NCI-H2081 treated with DMSO at 0.1 percent for 48 hours (cell line): ENCODE measurements at places on chromosomes 16 and 17.

DNA sequence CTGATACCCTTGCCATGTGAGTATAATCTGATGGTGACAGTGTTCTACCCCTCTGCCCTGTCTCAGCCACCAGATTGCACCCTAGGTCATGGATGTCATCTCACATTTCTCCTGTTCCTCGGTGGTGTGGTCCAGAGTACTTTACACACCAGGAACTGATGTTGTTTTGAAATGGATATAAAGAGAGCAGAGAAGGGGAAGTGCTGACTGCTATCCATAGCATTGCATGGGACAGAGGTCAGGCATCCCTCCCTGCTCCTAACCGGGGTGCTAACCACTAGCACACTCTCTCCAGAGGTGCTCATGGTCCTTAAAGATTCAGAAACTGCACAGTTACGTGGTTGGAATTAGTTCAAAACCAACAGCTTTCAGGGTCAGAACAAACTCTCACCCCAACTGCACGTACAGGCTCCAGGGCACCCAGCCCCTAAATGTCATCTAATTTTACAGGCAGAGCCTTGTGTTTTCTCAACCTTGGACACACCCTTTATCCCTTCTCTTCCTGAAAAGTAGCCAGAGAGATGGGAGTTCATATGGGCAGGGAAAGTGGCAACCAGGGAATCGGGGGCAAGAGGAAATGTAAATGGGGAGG, 16.3 kb downstream of the TTLL6 start:
- DNase-seq = no peak

DNA sequence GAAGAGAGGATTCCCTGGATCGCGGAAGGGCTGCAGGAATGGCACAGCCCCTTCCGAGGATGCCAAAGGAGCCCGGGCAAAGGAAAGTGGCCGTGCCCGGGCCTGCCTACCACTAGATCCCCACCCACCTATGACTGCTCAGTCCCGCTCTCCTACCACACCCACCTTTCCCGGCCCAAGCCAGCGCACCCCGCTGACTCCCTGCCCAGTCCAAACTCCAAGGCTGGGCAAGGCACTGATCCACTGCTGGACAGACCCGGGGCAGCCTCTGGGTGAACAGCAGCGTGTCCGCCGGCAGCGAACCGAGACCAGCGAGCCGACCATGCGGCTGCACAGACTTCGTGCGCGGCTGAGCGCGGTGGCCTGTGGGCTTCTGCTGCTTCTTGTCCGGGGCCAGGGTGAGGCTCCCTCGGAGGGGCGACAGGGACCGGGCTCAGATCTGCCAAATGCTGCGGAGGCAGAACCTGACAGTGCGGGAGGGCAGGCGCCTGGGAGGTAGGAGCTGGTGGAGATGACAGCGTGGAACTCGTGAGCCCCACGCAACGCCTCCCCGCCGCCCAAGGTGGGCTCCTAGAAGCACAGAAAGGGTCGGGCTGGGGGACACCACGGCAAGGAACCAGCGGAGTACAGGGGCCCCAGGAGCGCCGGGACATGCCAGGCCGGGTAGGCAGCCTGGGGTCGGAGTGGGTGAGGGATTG, at the start of gene CES2:
TSS of gene CES2 (plus strand) at position 203 of the 698 bp plus-strand sequence. CDS start at position 323, 120 bp downstream.
- DNase-seq = no peak

- DNase-seq = no peak
Observed at GRCh38 chr17:1643293-1643998, 2.1 kb downstream of the SCARF1 start.

DNA sequence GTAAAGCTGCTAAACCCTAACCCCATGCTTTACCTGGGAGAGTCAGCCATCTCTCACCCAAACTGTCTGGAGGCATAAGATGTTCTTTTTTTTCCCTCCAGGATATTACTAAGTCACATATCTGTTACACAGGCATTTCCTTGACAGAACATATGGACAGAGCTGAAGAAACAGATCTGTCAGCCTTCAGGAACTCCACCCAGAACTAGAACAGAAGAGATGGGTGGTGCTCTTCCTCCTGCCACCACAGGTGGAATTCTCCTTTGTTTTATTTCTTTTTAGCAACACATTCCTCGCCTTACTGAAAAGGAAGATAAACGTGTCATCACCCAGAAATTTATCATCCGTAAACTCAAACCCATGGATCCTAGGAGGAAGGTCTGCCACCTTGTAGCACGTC, 8.8 kb downstream of the MYCBPAP start:
- DNase-seq = no peak

- no peak for DNase-seq
Observed at GRCh38 chr16:30418350-30419181, 11.2 kb downstream of the ZNF771 start.

- DNase-seq = no peak
Observed at GRCh38 chr17:3889325-3890012, 3.4 kb downstream of the CAMKK1 start.

DNA sequence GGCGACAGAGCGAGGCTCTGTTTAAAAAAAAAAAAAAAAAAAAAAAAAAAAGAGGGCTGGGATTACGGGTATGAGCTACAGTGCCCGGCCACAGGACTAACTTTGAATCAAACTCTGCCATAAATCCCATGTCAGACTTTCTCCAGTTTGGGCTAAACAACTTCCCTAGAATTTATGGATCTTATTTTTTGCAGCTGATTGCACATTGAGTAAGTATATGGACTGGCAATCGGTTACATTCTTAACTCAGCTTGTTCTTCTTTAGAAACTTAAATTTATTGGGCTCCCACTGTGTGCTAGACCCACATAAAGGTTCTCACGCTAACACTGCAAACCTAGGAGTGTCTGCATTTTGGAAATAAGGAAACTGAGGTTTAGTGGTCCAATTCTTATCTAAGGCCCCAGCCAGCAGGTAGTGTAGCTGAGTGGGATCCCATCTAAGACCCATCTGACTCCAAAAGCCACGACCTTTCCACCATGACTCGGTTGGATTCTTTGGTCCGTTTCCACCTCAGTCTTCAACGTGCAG, 718 bp upstream of the CBFB start:
- no peak for DNase-seq

- DNase-seq = no peak
Observed at GRCh38 chr17:17067257-17067656, 25.0 kb downstream of the MPRIP start.

- DNase-seq = no peak
Observed at GRCh38 chr16:66581246-66581952, 2.1 kb downstream of the CMTM2 start.

- no peak for DNase-seq
Observed at GRCh38 chr16:64409783-64410210, 712.1 kb downstream of the CDH11 start.

- DNase-seq = no peak
Observed at GRCh38 chr16:74449470-74449869, 28.2 kb upstream of the CLEC18B start.

DNA sequence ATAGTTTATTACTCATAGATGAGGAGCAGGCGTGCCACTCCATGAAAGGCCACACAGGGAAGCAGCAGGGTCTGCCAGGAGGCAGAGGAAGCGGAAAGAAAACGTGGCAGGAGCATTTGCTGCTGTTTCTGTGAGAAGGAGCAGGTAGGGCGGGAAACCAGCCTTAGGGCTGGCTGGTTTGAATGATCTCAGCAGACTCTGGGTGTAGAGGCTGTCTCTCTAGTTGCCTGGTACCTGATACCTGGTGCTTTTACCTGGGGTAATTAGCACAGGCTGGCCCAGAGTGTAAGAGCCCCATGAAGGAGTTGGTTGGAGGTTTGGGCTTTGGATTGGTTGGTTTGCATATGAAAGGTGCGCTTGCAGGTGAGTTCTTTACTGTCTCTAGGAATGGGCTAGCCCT, 205.0 kb upstream of the CACNG3 start:
- no peak for DNase-seq

GRCh38 chr16:787978-788398, at the start of gene RPUSD1:
RPUSD1 (minus strand) TSS chr16:788381; CDS start chr16:787737, 644 bp downstream.
- DNase-seq = no peak

DNA sequence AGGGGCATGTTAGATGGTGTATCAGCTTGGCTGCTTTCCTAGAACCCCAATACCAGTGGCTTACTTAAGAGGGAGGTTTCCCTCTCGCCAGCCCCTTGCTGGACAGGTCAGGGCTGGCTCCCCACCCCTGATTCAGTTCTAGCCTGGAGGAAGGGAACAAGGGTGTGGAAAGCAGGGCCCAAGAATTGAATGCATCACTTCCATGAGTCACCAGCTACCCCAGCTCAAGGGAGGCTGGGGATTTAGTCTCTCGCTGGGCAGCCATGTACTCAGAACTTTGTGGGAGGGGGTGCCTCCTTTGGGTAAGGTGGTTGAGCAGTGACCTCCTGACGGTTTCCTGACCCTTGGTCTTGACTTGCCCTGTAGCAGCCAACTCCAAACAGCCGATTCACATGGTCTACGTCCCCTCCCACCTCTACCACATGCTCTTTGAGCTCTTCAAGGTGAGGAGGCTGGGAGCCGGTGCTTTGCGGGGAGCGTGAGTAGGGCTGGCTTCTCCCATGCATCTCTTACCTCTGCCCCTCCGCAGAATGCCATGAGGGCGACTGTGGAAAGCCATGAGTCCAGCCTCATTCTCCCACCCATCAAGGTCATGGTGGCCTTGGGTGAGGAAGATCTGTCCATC, 12.8 kb downstream of the PDK2 start:
- DNase-seq = no peak
